Peyer's patch (tissue), 4 donors: ENCODE measurements at places on chromosomes 11 and 22.

GRCh38 chr22:39532215-39533073 lies at the start of gene RPS19BP1:
RPS19BP1 (minus strand) TSS chr22:39532748; CDS start chr22:39532738, 10 bp downstream.
- peaks cover 60% of the 10 kb centered on the region for H3K4me1 ChIP-seq
- DNase-seq, result peak; percentile 99
- peak within 1 kb of the TSS; percentile 95 for H3K27ac ChIP-seq
- H3K27me3 ChIP-seq, result no peaks in the 10 kb centered on the region

DNA sequence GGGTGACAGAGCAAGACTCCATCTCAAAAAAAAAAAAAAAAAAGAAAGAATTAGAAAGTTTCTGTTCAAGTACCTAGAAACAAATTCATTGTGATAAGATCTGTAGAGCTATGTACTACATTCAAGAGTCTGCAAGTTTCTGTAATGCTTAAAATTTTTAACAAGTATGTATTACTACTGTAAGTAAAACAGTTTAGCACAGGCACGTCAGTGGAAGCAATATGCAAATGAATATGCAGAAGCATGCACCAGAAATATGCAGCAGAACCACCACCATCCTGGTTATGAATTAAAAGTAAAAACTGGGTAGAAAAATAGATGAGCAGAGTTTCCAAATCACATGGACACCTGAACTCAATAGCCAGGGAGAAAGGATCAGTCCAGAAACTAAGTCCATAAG lies 19.3 kb downstream of the SBF2 start:
- no peak overlapping the region for H3K27ac ChIP-seq
- no peak for DNase-seq
- no peaks in the 10 kb centered on the region for H3K27me3 ChIP-seq
- H3K36me3 ChIP-seq, result no peaks in the 10 kb centered on the region

DNA sequence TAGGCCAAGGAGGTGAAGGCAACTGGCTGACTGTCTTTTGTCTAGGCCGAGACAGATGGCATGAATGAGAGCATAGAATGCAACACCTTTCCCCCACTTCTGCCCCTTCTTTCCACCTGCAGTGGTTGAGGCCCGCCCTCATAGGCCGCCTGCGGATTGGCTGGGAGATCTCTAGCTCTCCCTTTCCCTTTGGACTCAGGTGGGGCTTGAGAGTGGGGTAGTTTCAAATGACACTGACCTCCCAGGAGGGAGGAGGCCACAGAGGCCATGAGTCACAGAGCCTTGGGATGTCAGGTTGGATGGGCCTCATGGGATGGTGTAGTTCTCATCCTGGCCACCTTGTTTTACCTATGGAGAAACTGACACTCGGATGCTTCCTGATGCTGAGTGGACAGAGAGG lies 9.1 kb downstream of the MICAL2 start:
- DNase-seq, result peak; percentile 61
- peaks cover 61% of the 10 kb centered on the region for H3K4me1 ChIP-seq
- no peaks in the 10 kb centered on the region for H3K36me3 ChIP-seq
- H3K4me3 ChIP-seq, result no peak overlapping the region

DNA sequence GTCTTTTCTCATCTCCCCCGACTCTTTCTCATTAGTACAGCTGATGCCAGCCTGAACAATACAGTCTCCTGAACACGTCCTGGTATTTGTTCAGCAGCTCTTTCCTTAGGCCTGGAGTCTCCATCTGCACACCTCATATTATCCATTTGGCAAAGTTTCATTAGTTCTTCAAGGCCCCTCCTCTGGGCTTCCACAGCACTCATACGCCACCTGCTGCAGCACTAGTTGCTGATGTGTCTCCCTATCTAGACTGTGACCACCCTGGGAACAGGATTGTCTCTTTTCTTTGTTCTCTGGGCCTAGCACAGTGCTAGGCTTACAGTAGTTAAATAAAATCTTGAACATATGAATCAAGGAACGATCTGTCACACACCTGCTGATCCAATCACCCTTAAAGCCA lies 17.2 kb downstream of the DCHS1 start:
- no peak for DNase-seq
- no peaks in the 10 kb centered on the region for H3K27me3 ChIP-seq
- peaks cover 28% of the 10 kb centered on the region for H3K4me1 ChIP-seq
- H3K27ac ChIP-seq, result peak overlapping the region; percentile 19
- H3K4me3 ChIP-seq, result no peak overlapping the region
- H3K36me3 ChIP-seq, result no peaks in the 10 kb centered on the region

GRCh38 chr11:67163006-67163405 lies 43.9 kb downstream of the KDM2A start:
- no peaks in the 10 kb centered on the region for H3K4me1 ChIP-seq
- no peak overlapping the region for H3K27ac ChIP-seq
- H3K36me3 ChIP-seq, result no peaks in the 10 kb centered on the region

GRCh38 chr22:29726106-29726505 lies 6.3 kb downstream of the CABP7 start:
- DNase-seq, result no peak
- H3K4me3 ChIP-seq, result no peak overlapping the region
- H3K4me1 ChIP-seq, result no peaks in the 10 kb centered on the region
- H3K27ac ChIP-seq, result no peak overlapping the region
- H3K27me3 ChIP-seq, result peaks cover 3% of the 10 kb centered on the region

- no peaks in the 10 kb centered on the region for H3K27me3 ChIP-seq
- H3K4me1 ChIP-seq, result peaks cover 5% of the 10 kb centered on the region
- DNase-seq, result no peak
- no peak overlapping the region for H3K4me3 ChIP-seq
Observed at GRCh38 chr22:20237480-20238440, 30.4 kb downstream of the RTN4R start.

DNA sequence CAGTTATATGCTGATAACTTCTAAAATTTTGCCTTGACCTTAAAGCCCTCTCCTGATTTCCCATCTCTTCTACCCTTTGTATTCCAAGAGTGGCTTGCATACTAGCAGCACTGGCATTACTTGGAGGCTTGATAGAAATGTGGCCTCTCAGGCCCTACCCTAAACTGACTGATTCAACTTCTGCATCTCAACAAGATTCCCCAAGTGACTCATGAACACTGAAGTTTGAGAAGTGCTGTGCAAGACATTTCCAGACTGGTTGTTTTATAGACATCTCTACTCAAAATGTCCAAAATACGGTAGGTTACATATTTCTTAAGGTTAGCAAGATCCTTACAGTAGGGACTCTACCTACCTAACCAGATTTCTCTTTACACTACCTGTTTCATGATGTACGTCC lies 48.6 kb downstream of the SESN3 start:
- no peaks in the 10 kb centered on the region for H3K4me1 ChIP-seq
- no peak overlapping the region for H3K4me3 ChIP-seq
- H3K36me3 ChIP-seq, result no peaks in the 10 kb centered on the region
- no peak overlapping the region for H3K27ac ChIP-seq
- no peak for DNase-seq

DNA sequence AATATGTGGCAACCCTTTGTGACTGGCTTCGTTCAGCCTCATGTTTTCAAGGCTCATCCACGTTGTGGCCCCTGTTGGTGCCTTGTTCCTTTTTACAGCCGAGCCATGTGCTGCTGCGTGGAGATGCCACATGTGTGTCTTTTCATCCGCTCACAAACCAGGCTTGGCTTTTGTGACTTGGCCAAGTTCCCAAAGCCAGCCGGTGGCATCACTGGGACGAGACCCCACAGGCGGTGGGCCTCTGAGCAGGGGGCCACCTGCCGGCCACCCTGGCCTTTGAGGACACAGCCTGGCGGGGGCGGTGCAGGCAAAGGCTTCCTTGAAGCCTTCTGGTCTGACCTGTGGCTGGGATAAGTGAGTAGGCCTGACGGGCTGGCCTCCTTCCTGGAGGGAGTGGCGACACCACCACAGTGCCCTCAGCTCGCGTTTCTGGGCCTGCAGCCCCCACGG lies 10.5 kb downstream of the GRK2 start:
- no peaks in the 10 kb centered on the region for H3K27me3 ChIP-seq
- peaks cover 78% of the 10 kb centered on the region for H3K4me1 ChIP-seq
- DNase-seq, result peak; percentile 62
- H3K4me3 ChIP-seq, result peak overlapping the region; percentile 33
- peaks cover 51% of the 10 kb centered on the region for H3K36me3 ChIP-seq

GRCh38 chr11:130937051-130937450 lies 20.8 kb upstream of the SNX19 start:
- H3K4me3 ChIP-seq, result no peak overlapping the region
- no peaks in the 10 kb centered on the region for H3K36me3 ChIP-seq
- DNase-seq, result no peak
- H3K27ac ChIP-seq, result no peak overlapping the region
- H3K4me1 ChIP-seq, result no peaks in the 10 kb centered on the region

GRCh38 chr11:78789375-78789774 lies 214.7 kb upstream of the NARS2 start:
- no peak overlapping the region for H3K4me3 ChIP-seq
- no peaks in the 10 kb centered on the region for H3K4me1 ChIP-seq
- no peaks in the 10 kb centered on the region for H3K27me3 ChIP-seq

DNA sequence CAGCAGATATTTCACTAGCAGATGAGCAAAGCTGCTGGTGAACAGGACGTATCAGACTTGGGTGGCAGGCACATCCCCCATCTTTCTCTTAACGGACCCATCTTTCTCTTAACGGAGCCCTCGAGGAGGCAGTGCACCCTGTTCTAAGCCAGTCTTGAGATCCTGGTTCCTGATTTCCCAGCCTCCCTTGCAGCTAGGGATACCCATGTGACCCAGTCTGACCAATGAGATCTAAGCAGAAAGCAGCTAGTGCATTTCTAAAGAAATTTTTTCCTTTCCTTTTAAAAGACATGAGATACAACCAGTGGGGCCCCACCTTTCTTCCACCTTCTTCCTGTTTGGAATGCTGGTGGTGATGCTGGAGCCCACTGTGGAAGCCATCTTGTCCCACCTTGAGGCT lies 13.6 kb upstream of the ELFN2 start:
- H3K36me3 ChIP-seq, result no peaks in the 10 kb centered on the region
- no peak overlapping the region for H3K27ac ChIP-seq
- H3K4me3 ChIP-seq, result no peak overlapping the region
- DNase-seq, result no peak

GRCh38 chr11:10452211-10452767 lies 2.8 kb upstream of the AMPD3 start:
- no peak overlapping the region for H3K27ac ChIP-seq
- no peak for DNase-seq
- H3K36me3 ChIP-seq, result no peaks in the 10 kb centered on the region
- peaks cover 23% of the 10 kb centered on the region for H3K4me1 ChIP-seq
- H3K4me3 ChIP-seq, result no peak overlapping the region
- H3K27me3 ChIP-seq, result no peaks in the 10 kb centered on the region

GRCh38 chr22:32584650-32585049 lies 110.0 kb downstream of the FBXO7 start:
- H3K4me1 ChIP-seq, result no peaks in the 10 kb centered on the region
- no peaks in the 10 kb centered on the region for H3K27me3 ChIP-seq
- no peak overlapping the region for H3K27ac ChIP-seq
- peak; percentile 18 for DNase-seq
- H3K4me3 ChIP-seq, result no peak overlapping the region
- no peaks in the 10 kb centered on the region for H3K36me3 ChIP-seq

- no peak for DNase-seq
- H3K27ac ChIP-seq, result no peak overlapping the region
- H3K36me3 ChIP-seq, result no peaks in the 10 kb centered on the region
- H3K27me3 ChIP-seq, result no peaks in the 10 kb centered on the region
- H3K4me1 ChIP-seq, result no peaks in the 10 kb centered on the region
- no peak overlapping the region for H3K4me3 ChIP-seq
Observed at GRCh38 chr22:19691721-19692341, 22.5 kb upstream of the SEPTIN5 start.

- no peak overlapping the region for H3K27ac ChIP-seq
- H3K27me3 ChIP-seq, result no peaks in the 10 kb centered on the region
- H3K4me1 ChIP-seq, result no peaks in the 10 kb centered on the region
- no peaks in the 10 kb centered on the region for H3K36me3 ChIP-seq
Observed at GRCh38 chr22:44483878-44484277, 14.2 kb downstream of the RTL6 start.

- no peak overlapping the region for H3K27ac ChIP-seq
- DNase-seq, result no peak
- no peaks in the 10 kb centered on the region for H3K4me1 ChIP-seq
- H3K36me3 ChIP-seq, result no peaks in the 10 kb centered on the region
- no peaks in the 10 kb centered on the region for H3K27me3 ChIP-seq
Observed at GRCh38 chr11:127119356-127119755, 118.8 kb upstream of the KIRREL3 start.

DNA sequence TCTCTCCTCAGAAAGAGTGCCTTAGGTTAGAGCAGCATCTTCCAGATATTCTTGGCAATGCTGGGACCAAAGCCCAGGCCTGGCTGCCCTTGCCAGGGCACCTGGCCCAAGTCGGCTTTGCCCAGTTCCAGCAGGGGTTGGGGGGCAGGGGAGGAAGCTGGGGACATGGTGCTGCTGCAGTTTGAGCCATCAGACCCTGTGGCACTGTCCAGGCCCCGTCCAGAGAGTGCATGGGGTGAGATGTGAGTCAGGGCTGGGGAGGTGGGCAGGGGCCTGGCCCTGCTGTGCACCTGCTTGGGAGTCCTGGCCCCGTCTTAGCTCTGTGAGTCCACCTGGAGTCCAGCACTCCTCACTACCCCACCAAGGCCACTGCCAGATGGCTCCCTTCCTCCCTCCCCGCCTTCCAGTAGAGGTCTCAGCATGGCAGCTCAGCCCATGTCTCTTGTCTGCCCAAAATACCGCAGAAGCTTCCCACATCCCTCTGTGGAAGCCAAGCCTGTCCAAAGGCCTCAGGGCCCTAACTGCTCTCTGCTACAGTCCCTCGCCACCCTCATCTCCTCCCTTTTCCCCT lies 16.6 kb downstream of the DERL3 start:
- H3K4me1 ChIP-seq, result peaks cover 8% of the 10 kb centered on the region
- no peaks in the 10 kb centered on the region for H3K27me3 ChIP-seq
- no peak for DNase-seq
- no peak overlapping the region for H3K27ac ChIP-seq

GRCh38 chr11:44835296-44835695 lies 108.5 kb downstream of the TSPAN18 start:
- no peaks in the 10 kb centered on the region for H3K4me1 ChIP-seq
- no peak overlapping the region for H3K4me3 ChIP-seq
- no peaks in the 10 kb centered on the region for H3K27me3 ChIP-seq
- H3K36me3 ChIP-seq, result no peaks in the 10 kb centered on the region

GRCh38 chr11:110089617-110090282 lies 3.4 kb upstream of the ZC3H12C start:
- H3K27ac ChIP-seq, result no peak overlapping the region
- H3K4me3 ChIP-seq, result no peak overlapping the region
- DNase-seq, result no peak
- peaks cover 6% of the 10 kb centered on the region for H3K4me1 ChIP-seq
